ENCODE measurements at places on chromosomes 5 and 9. TPM values are rescaled to one million over a fixed set of nuclear protein-coding genes. Genes with fewer than 3 reads are reported as not detected.

DNA sequence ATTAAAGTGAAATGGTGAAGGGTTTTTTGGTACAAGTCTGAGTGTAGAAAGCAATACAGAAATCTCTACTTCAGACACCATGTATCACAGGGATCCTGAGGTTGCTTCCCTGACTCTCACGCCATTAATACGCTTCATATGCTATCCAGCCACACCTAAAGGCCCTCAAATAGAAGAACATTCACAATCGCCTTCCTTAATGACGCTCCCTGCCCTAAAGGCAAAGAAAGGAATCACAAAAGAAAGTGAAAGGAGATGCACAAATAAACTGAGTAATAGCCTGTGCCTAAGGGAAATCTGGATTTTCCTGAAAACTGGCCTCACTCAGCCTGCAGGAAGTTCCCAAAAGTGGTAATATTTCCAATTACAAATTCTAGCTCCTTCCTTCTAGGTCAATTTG is 1002.7 kb upstream of the DMAC1 start:
- no peak for DNase-seq

DNA sequence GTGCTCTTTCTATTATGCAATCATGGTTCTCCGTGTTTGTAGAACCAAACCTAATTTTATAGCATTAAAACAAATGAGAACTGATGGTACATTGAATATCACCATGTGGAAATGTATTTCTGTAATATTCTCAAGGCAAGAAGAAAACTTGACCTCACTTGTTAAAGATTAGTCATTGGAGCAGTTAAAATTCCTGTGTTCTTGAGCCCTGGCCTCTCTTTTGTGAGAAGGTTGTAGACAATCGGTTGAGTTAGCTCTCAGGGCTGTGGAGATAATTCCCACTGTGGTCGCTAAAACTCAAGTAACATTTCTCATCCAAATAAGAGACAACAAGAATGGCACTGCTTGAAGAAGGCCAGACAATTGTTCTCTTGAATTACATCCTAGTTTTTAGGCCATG is 216.0 kb upstream of the KLF4 start:
- no peak for DNase-seq

DNA sequence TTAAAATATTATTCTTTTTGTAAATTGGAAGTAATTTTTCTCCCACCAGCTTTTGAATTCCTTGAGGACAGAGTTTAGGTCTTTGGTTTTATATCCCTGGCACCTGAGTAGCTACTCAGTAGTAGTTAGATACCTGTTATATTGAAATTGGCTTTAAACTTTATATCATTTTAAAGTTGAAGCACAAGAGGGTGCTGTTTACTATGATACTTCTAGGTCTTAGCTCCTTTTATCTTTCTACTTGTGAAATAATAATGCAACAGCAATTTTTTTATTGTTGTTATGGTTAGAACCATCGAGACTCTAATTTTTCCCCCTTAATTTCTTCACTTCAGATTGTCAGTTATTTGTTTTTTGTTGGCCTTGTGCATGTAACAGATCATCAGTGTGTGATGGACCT is 46.3 kb downstream of the AP3S1 start:
- DNase-seq = no peak

- DNase-seq = no peak
These were observed 640 bp upstream of the DPM2 start for GRCh38 chr9:127938298-127938690.

DNA sequence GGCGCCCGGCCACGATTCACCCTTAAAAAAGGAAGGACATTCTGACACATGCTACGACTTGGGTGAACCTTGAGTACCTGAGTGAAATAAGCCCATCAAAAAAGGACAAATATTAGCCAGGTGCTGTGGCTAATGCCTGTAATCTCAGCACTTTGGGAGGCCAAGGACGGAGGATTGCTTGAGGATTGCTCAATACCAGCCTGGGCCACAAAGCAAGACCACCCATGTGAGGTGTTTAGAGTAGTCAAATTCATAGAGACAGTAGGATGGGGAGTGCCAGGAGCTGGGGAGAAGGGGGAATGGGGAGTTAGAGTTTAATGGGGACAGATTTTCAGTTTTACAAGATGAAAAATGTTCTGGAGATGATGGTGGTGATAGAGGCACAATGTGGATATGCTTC is 32.1 kb upstream of the IER5L start:
- no peak for DNase-seq

DNA sequence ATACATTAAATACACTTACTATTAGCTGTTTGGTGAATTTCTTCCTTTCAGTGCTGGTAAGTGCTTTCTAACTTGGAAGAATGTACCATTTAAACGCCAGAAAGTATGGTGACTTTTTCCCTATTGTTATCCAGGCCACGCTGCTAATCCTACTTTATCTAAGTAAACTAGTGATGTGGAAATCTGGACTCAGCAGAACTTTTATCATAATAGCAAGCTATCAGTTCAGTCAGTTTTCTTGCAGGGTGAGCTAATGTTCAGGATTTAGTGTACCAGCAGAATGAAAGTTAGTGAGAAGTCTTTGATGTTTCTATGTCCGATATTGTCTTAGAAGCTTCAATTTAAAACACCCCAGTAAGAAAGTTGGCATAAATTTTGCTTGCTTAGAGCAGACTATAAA is 72.2 kb downstream of the HSD17B4 start:
- no peak for DNase-seq

- DNase-seq = no peak
These were observed 102.6 kb downstream of the RGS3 start for GRCh38 chr9:113566016-113566711.

- DNase-seq = peak; percentile 91
These were observed at the start of gene FAXDC2 for GRCh38 chr5:154850255-154851062. TSS of gene FAXDC2 (minus strand) at chr5:154850603. CDS start at chr5:154838178, 12,425 bp downstream.

GRCh38 chr5:67908126-67908765 is 307.3 kb upstream of the PIK3R1 start:
- DNase-seq = no peak

DNA sequence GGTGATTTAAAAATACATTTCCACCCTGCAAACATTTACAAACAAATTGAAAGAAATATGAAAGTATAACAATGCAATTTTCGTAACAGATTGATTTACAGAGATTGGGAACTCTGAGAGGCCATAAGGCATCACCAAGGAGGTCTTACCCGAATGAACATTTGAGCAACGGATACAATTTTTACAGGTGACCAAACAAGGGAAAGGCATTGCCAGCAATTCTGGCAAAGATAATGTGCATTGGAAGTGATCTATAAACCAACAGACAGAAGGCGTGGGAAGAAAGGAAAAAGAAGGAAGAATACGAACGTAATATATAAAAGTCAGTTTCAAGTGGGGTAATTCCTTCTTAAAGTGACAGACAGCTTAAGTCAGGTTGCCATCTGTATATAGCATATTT is 295.9 kb downstream of the CDH12 start:
- no peak for DNase-seq

DNA sequence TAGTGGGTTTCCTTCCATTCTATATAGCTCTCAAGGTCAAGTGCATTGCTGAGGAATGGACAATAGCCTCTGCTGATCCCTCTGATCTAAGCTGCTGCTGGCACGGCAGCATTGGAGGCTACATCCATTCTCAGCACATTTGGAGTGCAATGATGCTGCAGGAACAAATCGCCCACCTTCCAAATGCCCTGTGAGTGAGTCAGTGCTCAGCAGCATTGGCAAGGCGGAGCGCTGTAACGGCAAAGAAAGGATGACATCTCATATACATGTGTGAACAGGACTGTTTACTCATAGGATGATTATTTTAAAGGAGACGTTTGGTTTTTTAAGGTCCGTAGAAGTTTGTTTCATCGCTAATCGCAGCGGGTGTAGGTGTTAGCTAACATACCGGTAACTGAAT is 408.7 kb downstream of the ARHGEF28 start:
- DNase-seq = no peak

- no peak for DNase-seq
These were observed 147.2 kb downstream of the PDZD2 start for GRCh38 chr5:31786090-31786631.

DNA sequence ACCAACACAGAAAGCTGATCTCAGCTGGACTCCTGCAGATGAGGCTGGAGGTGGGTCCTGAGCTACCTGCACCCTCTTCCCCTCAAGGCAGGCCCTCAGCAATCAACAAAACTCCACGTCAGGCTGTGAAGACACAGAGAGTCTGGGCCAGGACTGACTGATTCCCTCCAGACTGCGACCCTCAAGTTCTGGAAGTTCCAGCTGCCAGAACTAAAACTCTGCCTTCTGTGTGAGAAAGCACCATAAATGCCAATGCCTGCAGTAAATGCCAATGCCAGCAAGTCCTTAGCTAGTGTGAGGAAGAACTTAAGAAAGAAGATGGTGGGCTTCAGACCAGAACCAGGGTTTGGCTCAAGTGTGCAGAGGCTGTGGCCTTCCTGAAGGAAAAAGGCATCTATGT is 42.5 kb upstream of the GABBR2 start:
- DNase-seq = no peak

GRCh38 chr9:126150411-126151030 is 176.1 kb upstream of the MVB12B start:
- no peak for DNase-seq

GRCh38 chr5:103498211-103498610 is 64.4 kb downstream of the NUDT12 start:
- DNase-seq = peak; percentile 26

- no peak for DNase-seq
These were observed 11.6 kb upstream of the FAM169A start for GRCh38 chr5:74877624-74878304.

GRCh38 chr5:40651201-40651600 is 28.5 kb upstream of the PTGER4 start:
- no peak for DNase-seq

GRCh38 chr9:116471944-116472506 is 215.1 kb upstream of the TRIM32 start:
- no peak for DNase-seq

Gene SAPCD2
- 7.2 TPM for polyA plus RNA-seq

Gene LRRC8A
- polyA plus RNA-seq = 24.2 TPM

Gene FGF1
- 17.4 TPM for polyA plus RNA-seq

Gene CDC20B
- polyA plus RNA-seq = 0.62 TPM

Gene DEPDC1B
- polyA plus RNA-seq = 35.0 TPM

Gene MARVELD2
- 30.5 TPM for polyA plus RNA-seq

Gene LPCAT1
- 46.0 TPM for polyA plus RNA-seq

Gene FAM221B
- polyA plus RNA-seq = 0.40 TPM
